ENCODE measurements at places on chromosomes 4 and X. TPM values are rescaled to one million over a fixed set of nuclear protein-coding genes. Genes with fewer than 3 reads are reported as not detected.

Gene LNX1
- polyA plus RNA-seq = 3.1 TPM

Gene XPNPEP2
- polyA plus RNA-seq = 5.5 TPM

Gene RNF128
- polyA plus RNA-seq = 3.1 TPM

Gene KLB
- polyA plus RNA-seq = not detected

Gene NCAPG
- polyA plus RNA-seq = not detected

Gene EDNRA
- polyA plus RNA-seq = 2.1 TPM

Gene SPP1
- polyA plus RNA-seq = 89.2 TPM

Gene S100P
- 17.2 TPM for polyA plus RNA-seq

Gene KLF8
- 1.5 TPM for polyA plus RNA-seq

Gene ZCCHC18
- 2.3 TPM for polyA plus RNA-seq

Gene GRXCR1
- polyA plus RNA-seq = not detected

Gene SSX4B
- not detected for polyA plus RNA-seq

Gene ARR3
- polyA plus RNA-seq = not detected

Gene GUCY1A1
- polyA plus RNA-seq = 20.2 TPM

Gene RELL1
- 1.3 TPM for polyA plus RNA-seq

Gene NPY1R
- 112 TPM for polyA plus RNA-seq

Gene CC2D2A
- polyA plus RNA-seq = 37.5 TPM

Gene LINC00632
- 18.8 TPM for polyA plus RNA-seq

Gene P2RY4
- polyA plus RNA-seq = not detected

Gene GABRG1
- polyA plus RNA-seq = not detected

Gene PSAPL1
- polyA plus RNA-seq = not detected

Gene RRH
- not detected for polyA plus RNA-seq

Gene C4orf36
- polyA plus RNA-seq = 0.36 TPM

Gene MAGED4
- 0.88 TPM for polyA plus RNA-seq

Gene ATOH1
- not detected for polyA plus RNA-seq

Gene PPP2R2C
- polyA plus RNA-seq = 0.25 TPM

Gene SERTM2
- polyA plus RNA-seq = not detected

Gene THOC2
- polyA plus RNA-seq = 59.2 TPM

Gene PRRG1
- 2.6 TPM for polyA plus RNA-seq

Gene TMPRSS11F
- not detected for polyA plus RNA-seq

Gene MAGEE2
- not detected for polyA plus RNA-seq

Gene USP53
- polyA plus RNA-seq = 24.9 TPM

Gene CFAP47
- polyA plus RNA-seq = not detected

Gene GRID2
- polyA plus RNA-seq = not detected

Gene MAP9
- polyA plus RNA-seq = 4.0 TPM

Gene PABPC4L
- 0.23 TPM for polyA plus RNA-seq

Gene BCORL1
- polyA plus RNA-seq = 2.6 TPM

Gene BMX
- polyA plus RNA-seq = 5.3 TPM

Gene HAND2
- polyA plus RNA-seq = 17.0 TPM

Gene AGTR2
- not detected for polyA plus RNA-seq

Gene SHOX
- polyA plus RNA-seq = not detected

Gene TRPC5OS
- polyA plus RNA-seq = not detected

Gene RBM46
- not detected for polyA plus RNA-seq

Gene MAGEB10
- not detected for polyA plus RNA-seq

Gene COL25A1
- polyA plus RNA-seq = 0.38 TPM

Gene PFKFB1
- not detected for polyA plus RNA-seq

Gene NPFFR2
- polyA plus RNA-seq = not detected

Gene MAGEB1
- polyA plus RNA-seq = not detected

Gene ZNF718
- polyA plus RNA-seq = 0.75 TPM

Gene ERCC6L
- polyA plus RNA-seq = not detected

Gene POF1B
- polyA plus RNA-seq = 0.46 TPM

All from aorta (tissue), 5 donors.